Upper lobe of right lung (tissue), 1 donor: ENCODE measurements at places on chromosomes 12 and 14. TPM values are rescaled to one million over a fixed set of nuclear protein-coding genes. Genes with fewer than 3 reads are reported as not detected.

- no peak overlapping the region for H3K4me3 ChIP-seq
- H3K27ac ChIP-seq, result no peak overlapping the region
- DNase-seq, result no peak
- no peaks in the 10 kb centered on the region for H3K4me1 ChIP-seq
- H3K36me3 ChIP-seq, result no peaks in the 10 kb centered on the region
- peaks cover 4% of the 10 kb centered on the region for H3K27me3 ChIP-seq
These were observed 16.6 kb downstream of the LRTM2 start for GRCh38 chr12:1836854-1837421.

Gene CAPZA3
- total RNA-seq, result not detected

DNA sequence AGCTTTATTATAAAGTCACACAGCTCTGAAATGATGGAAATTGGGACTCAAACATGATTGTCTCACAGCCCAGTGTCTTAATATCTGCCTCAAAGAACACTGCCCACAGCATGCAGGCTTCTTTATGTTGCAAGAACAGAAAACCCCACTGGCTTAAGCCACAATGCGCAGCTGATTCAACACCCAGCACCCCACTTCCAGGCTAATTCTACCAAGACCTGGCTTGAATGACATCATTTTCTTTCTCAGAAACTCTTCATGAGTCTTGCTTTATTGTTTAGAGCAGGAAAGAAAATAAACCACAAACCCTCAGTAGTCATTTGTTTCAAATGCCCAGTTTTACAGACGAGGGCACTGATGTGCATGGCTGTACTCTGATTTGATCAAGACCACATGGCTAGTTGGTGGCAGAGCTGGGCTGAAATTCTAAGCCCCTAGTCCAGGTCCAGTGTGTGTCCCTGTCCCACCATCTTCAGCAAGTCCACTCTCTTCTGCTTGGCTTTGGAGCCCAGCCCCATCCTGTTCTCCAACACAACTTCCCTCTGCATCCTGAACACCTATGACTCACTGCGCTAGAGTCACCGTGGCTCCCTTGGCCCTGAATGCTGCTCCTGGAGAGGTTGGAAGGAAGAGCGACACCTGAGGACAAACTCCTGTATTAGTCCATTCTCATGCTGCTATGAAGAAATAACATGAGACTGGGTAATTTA, 50.3 kb upstream of the SRSF5 start:
- DNase-seq, result no peak
- H3K4me3 ChIP-seq, result no peak overlapping the region
- H3K36me3 ChIP-seq, result no peaks in the 10 kb centered on the region
- H3K4me1 ChIP-seq, result peaks cover 74% of the 10 kb centered on the region
- H3K27ac ChIP-seq, result peak overlapping the region; percentile 73

Gene SSPN
- total RNA-seq, result 15.6 TPM

DNA sequence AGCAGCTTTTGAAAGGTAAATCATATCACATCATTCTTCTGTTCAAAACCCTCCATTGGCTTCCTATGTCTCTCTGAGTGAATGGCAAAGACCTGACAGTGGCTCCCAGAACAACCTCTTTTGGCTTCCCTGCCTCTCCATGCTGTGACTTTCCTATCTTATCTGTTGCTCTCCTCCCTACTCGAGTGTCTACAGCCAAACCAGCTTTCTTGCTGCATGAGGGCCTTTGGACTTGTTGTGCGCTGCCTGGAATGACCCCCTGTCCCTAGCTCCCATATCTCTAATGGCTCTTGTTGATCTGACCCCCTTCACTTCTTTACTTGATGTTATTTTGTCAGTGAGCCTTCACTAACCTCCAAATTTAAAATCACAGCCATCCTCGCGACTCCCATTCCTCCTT, 2.5 kb downstream of the SYNE2 start:
- H3K36me3 ChIP-seq, result no peaks in the 10 kb centered on the region
- no peak for DNase-seq
- peaks cover 19% of the 10 kb centered on the region for H3K4me1 ChIP-seq
